Mesendoderm (in vitro differentiated cells): ENCODE measurements at places on chromosomes 1 and 21.

GRCh38 chr1:4108331-4108730 is 208.3 kb upstream of the C1orf174 start:
- DNase-seq, result peak; percentile 50

DNA sequence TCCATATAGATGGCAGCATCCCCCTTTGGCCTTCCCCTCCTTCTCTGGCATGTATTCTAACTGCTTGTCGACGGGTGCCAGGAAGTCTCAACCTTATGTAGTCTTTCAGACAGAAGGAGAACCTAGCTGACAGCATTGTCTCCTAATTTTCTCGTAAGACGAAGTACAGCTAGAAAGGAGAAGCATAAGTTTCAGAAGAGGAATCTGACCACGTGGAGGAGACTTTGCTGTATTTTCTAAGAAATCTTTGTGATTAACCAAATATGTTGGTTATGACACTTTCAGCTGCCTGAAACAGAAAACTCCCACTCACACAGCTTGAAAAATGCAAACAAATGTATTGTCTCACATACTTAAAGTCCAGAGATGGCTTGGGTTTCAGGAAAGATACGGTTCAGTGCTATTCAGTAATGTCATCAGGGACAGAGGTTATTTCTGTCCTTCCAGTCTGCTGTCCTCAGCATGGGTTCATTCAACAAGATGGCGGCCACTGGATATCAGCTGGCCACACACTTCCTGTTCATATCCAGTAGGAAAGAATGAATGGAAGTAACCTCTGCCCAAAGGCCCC is 109.5 kb upstream of the ZNF648 start:
- no peak for DNase-seq

GRCh38 chr1:153805042-153805745 is 30.0 kb downstream of the SLC27A3 start:
- no peak for DNase-seq

- DNase-seq, result peak; percentile 28
These were observed 31.6 kb downstream of the CD1D start for GRCh38 chr1:158212320-158212719.

- DNase-seq, result peak; percentile 63
These were observed 33.7 kb downstream of the NFASC start for GRCh38 chr1:204904228-204904810.

GRCh38 chr1:26839339-26839722 is 12.8 kb downstream of the ZDHHC18 start:
- DNase-seq, result no peak

GRCh38 chr1:51572365-51572764 is 44.5 kb upstream of the OSBPL9 start:
- DNase-seq, result no peak

DNA sequence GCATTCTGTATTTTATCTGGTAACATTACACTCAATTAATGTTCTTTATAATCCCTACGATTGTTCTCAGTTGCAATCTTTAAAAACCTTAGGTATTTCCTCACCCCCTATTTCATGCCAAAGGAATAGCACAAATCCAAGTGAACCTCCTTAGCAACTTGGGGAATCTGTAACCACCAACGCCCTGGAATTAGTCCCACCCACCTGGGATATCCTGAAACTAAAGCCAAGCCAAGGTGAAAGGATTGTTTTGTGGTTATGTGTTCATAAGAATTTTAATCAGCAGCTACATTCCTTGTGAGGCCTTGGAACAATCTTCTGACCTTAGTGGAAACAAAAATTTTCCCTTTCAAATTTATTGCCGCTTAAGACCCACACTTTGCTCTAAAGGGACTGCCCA is 908.7 kb downstream of the TTLL7 start:
- no peak for DNase-seq

GRCh38 chr1:161115132-161115711 is 2.6 kb downstream of the PFDN2 start:
- DNase-seq, result peak; percentile 46

GRCh38 chr1:198497326-198498102 is 43.0 kb downstream of the ATP6V1G3 start:
- no peak for DNase-seq

GRCh38 chr1:78437941-78438340 is 52.8 kb upstream of the PTGFR start:
- DNase-seq, result no peak

GRCh38 chr1:20376880-20377494 is 86.3 kb downstream of the VWA5B1 start:
- peak; percentile 63 for DNase-seq

GRCh38 chr21:37620401-37620800 is 253.8 kb downstream of the DYRK1A start:
- no peak for DNase-seq

GRCh38 chr1:175129644-175129996 is 62.0 kb downstream of the TNN start:
- no peak for DNase-seq

GRCh38 chr1:1082776-1083415 is 8.8 kb upstream of the RNF223 start:
- no peak for DNase-seq

DNA sequence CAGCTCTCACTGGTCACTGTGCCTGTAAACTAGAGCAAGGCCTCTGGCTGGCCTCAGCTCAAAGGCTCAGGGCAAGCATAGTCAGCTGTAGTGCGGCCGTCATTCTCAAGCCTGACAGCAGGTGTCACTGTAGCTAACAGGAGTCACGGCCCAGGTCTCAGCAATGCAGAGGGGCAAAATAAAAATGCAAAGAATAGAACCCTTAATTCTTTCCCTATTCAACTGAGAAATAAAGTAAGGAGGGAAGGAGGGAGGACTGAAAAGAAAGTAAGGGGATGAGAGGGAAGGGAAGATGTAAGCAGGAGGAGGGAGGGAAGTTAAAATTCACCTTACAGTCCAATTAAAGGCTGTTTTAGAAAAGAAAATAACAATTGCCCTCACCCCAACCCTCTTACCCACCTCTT is 106.1 kb downstream of the KIAA0319L start:
- DNase-seq, result peak; percentile 76

DNA sequence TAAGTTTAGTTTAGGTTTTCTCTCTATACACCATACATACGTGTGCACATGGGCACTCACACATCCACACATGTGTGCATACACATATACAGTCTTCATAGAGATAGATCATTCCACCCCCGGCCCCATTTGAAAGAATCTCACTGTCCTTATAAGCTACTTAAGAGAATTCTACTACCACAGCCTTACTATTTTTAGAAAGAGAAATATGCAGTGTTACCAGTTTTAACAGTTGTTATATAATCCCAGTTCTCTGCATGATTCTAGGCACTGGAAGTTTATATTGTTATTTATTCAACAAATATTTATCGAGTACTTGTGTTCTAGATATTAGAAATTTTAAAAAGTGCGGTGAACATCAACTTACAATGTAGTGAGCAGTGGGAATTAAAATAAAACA is 41.5 kb downstream of the KCTD3 start:
- no peak for DNase-seq

- no peak for DNase-seq
These were observed 17.7 kb downstream of the DHRS3 start for GRCh38 chr1:12600335-12600734.

DNA sequence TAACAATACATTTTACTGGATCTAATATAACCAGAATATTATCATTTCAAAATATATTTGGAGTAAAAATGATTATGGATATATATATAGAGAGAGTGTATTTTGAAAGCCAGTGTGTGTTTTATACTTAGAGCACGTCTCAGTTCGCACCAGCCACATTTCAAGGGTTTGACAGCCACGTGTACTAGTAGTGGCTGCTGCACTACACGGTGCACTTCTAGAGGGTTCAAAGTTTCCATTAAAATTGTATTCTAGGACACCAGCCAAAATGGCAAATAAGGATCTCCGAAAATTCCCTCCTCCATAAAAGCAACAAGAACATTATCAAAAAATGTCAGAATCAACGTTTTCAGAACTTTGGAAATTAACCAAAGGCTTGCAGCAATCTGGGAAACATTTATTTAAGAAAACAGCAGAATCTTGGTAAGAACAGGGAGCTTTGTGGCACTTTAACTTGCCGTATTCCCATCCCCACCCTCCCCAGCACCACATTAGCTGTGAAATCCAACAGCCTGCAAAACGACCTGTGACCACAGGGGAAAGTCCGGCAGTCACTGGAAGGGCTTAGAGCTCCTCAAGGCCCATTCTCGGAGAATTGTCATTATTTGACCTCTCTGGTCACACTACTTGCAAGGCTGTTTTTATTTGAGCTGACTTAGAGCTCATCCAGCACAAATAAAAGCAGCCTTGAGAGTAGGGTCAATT is 33.5 kb upstream of the MRPS6 start:
- DNase-seq, result peak; percentile 26

DNA sequence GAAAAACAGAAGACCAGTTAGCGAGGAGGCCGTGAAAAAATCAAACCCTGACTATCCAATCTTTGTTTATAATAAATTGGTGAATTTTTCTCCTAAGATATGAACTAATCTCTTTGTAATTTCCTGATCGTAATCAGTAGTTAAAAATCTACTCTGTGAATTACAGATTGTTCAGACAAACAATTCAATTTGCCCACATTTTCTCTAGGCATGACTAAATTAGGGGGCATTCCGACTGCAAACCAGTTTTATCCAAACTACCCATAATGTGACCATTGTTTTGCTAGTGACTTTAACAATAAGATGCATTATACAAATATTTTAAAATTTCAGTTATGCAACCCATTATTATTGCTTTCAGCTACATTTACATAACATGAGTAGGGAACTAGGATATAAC is 546.9 kb upstream of the ADAMTS5 start:
- DNase-seq, result no peak

DNA sequence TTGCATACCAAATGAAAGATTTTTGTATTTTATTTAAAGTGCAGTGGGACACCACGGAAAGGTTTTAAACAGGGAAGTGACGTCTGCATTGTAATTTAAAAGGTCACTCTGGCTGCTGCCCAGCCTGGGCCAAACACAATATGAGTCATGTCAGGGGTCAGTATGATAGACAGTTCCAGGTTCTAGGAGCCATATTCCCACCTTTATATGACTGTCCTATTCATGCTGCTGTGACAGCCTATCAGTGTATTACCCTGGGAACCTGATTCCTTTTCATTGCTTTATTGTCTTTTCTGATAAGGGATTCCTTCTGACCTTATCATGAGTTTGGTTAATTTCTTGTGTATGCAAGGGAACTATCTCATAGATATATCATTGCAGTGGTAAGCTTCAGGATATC is 5.3 kb downstream of the VANGL1 start:
- no peak for DNase-seq

DNA sequence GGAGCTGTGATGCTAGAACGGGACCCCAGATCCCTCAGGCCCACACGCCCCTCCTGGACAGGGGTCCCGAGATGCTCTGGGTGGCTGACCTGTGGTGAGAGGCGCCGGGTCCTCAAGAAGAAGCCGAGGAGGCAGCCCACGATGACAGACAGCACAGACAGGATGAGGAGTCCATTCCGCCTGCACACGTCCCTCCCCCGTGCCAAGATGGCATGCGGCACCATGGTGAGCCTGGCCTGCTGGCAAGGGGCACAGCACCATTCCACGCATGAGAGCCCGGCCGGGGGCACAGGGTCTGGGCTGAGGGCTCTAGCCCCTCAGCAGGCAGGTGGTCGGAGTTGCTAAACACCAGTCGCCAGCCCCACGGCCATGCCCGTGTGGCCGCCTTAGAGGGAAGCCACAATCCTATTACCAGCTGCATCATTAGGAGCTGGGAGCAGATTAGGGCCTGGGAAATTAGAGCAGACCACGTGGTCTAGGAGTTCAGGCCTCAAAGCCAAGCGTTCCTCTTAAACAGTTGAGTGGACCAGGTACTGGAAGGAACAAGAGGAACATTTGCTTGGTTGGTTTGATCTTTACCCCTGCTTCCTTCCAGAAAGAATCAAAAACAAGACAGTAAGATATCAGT is at the start of gene SLC1A7:
Gene SLC1A7 (minus strand): TSS at position 413 of the 628 bp plus-strand sequence. CDS start 189 bp downstream, at position 224.
- DNase-seq, result no peak

- no peak for DNase-seq
These were observed 49.5 kb upstream of the NPL start for GRCh38 chr1:182740120-182740519.

DNA sequence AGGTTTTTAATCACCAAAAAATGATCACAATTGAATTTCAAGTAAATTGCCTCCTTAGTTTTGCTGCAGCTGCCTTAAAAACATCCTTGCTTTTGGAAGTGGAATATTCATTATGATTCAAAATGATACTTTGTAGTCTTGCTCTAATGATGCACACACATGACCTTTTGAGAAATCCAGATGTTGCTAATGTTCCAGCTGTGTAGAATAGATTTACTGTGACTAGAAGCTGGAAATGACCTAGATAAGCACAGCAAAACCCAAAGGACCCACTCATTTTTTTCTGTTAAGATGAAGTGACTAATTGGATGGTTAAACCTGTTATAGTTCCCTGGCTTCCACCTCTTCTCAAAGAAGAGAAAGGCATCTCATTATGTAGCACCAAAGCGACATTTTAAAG is 64.6 kb upstream of the RALGPS2 start:
- DNase-seq, result no peak
